Memory B cell (primary cell): ENCODE measurements at places on chromosomes 3 and 15.

GRCh38 chr3:15722877-15723623 is 74.7 kb downstream of the ANKRD28 start:
- DNase-seq: no peak

DNA sequence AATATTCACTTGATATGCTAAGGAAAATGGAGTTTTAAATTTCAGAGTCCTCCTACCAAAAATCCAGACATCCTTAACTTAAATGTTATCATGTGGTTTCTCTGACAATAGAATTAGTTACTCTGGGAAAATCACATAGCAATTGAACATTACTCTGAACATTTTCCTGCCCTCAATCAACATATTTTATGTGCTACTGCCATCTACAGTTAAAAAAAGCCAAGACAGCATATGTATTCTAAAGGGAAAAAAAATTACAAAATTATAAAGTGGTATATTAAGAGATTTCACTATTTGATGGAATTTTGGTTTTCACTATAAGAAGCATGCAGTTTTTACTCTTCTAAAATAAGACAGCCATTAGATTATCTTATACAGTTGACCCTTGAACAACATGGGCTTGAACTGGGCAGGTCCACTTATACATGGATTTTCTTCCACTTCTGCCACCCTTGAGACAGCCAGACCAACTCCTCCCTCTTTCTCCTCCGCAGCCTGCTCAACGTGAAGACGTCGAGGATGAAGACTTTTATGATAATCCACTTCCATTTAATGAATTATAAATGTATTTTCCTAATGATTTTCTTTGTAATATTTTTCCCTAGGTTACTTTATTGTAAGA is 122.3 kb downstream of the ATP1B3 start:
- DNase-seq: no peak

- DNase-seq: no peak
Observed at GRCh38 chr15:32936283-32936918, 218.6 kb downstream of the GREM1 start.

DNA sequence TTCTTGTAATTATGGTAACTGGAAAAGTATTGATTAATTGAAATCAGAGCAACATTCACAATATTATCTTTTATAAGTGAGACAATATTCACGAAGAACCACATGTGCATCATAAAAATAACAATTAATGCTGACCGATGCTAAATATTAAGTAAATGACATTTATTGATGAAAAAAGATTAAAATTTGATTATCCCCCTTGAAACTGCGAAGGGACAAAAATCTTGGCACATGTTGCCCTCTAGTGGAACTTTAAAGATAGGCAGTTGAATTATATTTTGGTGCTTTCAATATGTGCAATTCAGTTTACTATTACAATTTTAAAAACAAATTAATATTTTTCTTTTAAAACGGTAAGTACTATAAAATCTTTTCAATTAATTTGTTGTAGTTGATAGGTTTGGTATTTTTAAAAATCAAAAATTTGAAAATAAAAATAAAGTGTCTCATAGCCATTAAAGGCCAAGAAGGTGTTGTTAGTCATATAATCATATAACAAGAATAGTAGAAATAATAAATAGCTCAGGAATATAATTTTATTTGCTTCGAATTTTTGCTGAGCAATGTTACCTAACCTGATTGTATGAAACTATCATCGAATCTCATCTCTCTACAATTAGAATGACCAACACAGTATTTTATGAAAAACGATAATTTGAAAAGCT is 270.2 kb downstream of the ROBO1 start:
- DNase-seq: no peak

- no peak for DNase-seq
Observed at GRCh38 chr3:4831580-4831950, 147.7 kb upstream of the BHLHE40 start.
